ENCODE measurements at places on chromosomes 4 and X. TPM values are rescaled to one million over a fixed set of nuclear protein-coding genes. Genes with fewer than 3 reads are reported as not detected.

The QRFPR gene
- total RNA-seq, result 0.63 TPM

The NRK gene
- total RNA-seq, result not detected

The TAF9B gene
- 15.5 TPM for total RNA-seq

The SORBS2 gene
- total RNA-seq, result 261 TPM

The C4orf54 gene
- total RNA-seq, result 0.06 TPM

The GLUD2 gene
- total RNA-seq, result 3.9 TPM

The TNMD gene
- under 0.01 TPM for total RNA-seq

The CLDN24 gene
- total RNA-seq, result not detected

The BTK gene
- total RNA-seq, result not detected

The CPZ gene
- total RNA-seq, result under 0.01 TPM

The GPRASP1 gene
- 0.65 TPM for total RNA-seq

The CLTRN gene
- total RNA-seq, result not detected

The BGN gene
- 4.4 TPM for total RNA-seq

The GAGE12F gene
- total RNA-seq, result not detected

The CXXC4 gene
- under 0.01 TPM for total RNA-seq

The EPHA5 gene
- total RNA-seq, result under 0.01 TPM

The MAGEE2 gene
- not detected for total RNA-seq

The RPL10 gene
- 2,051 TPM for total RNA-seq

The CLDN22 gene
- not detected for total RNA-seq

The CCKAR gene
- not detected for total RNA-seq

The CC2D2A gene
- 6.5 TPM for total RNA-seq

The ASB12 gene
- total RNA-seq, result not detected

The ARHGAP36 gene
- not detected for total RNA-seq

The EVC gene
- 33.0 TPM for total RNA-seq

The TRAM1L1 gene
- total RNA-seq, result 1.4 TPM

The DCK gene
- total RNA-seq, result 17.2 TPM

The AKAP14 gene
- total RNA-seq, result not detected

The CXCL11 gene
- 5.7 TPM for total RNA-seq

The TSPYL2 gene
- 4.4 TPM for total RNA-seq

The OPN1LW gene
- total RNA-seq, result not detected

The LNX1 gene
- 1.6 TPM for total RNA-seq

The DOK7 gene
- 0.06 TPM for total RNA-seq

The DRD5 gene
- not detected for total RNA-seq

The BMP3 gene
- not detected for total RNA-seq

The POLN gene
- total RNA-seq, result 4.3 TPM

The SYNPO2 gene
- 0.44 TPM for total RNA-seq

The CT45A2 gene
- total RNA-seq, result not detected

The HMX1 gene
- total RNA-seq, result not detected

The TENM3 gene
- 46.7 TPM for total RNA-seq

The HSFX3 gene
- total RNA-seq, result not detected

The GAGE12H gene
- not detected for total RNA-seq

The RRAGB gene
- total RNA-seq, result 29.6 TPM

The GPR101 gene
- total RNA-seq, result not detected

The MAGEA4 gene
- not detected for total RNA-seq

The GCNA gene
- 1.9 TPM for total RNA-seq

The TGIF2LX gene
- not detected for total RNA-seq

The NIPAL1 gene
- total RNA-seq, result 0.57 TPM

The ARMCX2 gene
- 66.4 TPM for total RNA-seq

The WDR17 gene
- 0.19 TPM for total RNA-seq

The USP38 gene
- total RNA-seq, result 28.7 TPM

Data from bladder microvascular endothelial cell (primary cell).